Ovary (tissue), 10 donors: ENCODE measurements at places on chromosomes 5 and 9. TPM values are rescaled to one million over a fixed set of nuclear protein-coding genes. Genes with fewer than 3 reads are reported as not detected.

- H3K4me1 ChIP-seq, result no peaks in the 10 kb centered on the region
- no peak overlapping the region for H3K4me3 ChIP-seq
- H3K36me3 ChIP-seq, result no peaks in the 10 kb centered on the region
- H3K27ac ChIP-seq, result no peak overlapping the region
Observed at GRCh38 chr5:62354028-62354874, 48.2 kb downstream of the KIF2A start.

DNA sequence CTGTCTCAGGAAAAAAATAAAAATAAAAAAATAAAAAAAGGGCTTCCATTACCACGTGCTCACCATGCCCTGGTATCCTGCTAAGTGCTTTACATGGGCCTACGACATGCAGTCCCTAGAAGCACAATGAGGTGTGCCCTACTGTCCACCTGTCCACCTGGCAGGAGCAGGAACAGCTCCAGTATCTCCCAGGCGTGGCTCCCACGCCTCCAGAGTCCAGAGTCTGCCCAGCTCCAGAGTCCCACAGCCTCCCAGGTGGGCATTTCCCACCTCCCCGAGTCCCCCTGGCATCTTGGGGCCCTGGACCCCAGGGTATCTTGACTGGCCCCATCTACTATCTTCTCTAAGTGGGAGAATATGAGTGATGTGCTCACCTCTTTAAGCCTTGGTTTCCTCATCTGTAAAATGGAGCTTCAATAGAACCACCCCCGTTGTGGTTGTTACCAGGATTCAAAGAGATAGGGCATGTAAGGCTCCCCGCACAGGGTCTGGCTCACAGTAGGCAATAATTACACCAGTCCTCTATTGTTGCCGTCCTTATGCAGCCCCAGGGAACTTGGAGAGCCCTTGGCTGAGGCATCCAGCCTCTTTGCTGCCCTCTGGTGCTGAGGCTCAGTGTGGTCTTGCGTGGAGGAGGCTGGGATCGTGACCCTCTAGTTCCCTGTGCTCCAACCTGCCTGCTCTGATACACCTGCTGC lies 8.9 kb downstream of the CXCL14 start:
- H3K4me1 ChIP-seq, result no peaks in the 10 kb centered on the region
- H3K4me3 ChIP-seq, result no peak overlapping the region
- H3K36me3 ChIP-seq, result no peaks in the 10 kb centered on the region
- no peak for DNase-seq

DNA sequence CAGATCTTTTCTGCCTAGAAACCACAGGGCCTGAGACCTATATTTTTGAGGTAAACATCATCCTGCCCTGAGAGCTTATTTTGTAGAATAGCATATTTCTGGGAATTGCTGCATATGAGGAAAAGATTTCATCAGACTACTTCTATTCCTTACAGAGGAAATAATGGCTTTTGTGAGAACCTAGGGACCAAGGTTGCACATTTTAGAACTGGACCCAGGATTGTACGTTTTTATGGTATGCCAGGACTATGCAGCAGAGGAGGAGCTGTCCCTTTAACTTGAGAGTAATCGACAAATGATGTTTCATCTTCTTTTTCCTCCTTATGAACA lies 2.2 kb upstream of the ALDH1A1 start:
- DNase-seq, result no peak
- no peaks in the 10 kb centered on the region for H3K27me3 ChIP-seq
- H3K36me3 ChIP-seq, result no peaks in the 10 kb centered on the region

GRCh38 chr5:160978944-160979343 lies 126.9 kb upstream of the ATP10B start:
- no peak for DNase-seq
- no peaks in the 10 kb centered on the region for H3K4me1 ChIP-seq
- H3K4me3 ChIP-seq, result no peak overlapping the region
- no peaks in the 10 kb centered on the region for H3K27me3 ChIP-seq
- no peaks in the 10 kb centered on the region for H3K36me3 ChIP-seq

GRCh38 chr5:59496524-59497134 lies 396.9 kb downstream of the PDE4D start:
- no peaks in the 10 kb centered on the region for H3K36me3 ChIP-seq
- no peak overlapping the region for H3K4me3 ChIP-seq
- no peaks in the 10 kb centered on the region for H3K4me1 ChIP-seq
- H3K27me3 ChIP-seq, result no peaks in the 10 kb centered on the region
- H3K27ac ChIP-seq, result no peak overlapping the region
- no peak for DNase-seq

- no peaks in the 10 kb centered on the region for H3K36me3 ChIP-seq
- no peak overlapping the region for H3K4me3 ChIP-seq
- H3K27ac ChIP-seq, result no peak overlapping the region
- no peaks in the 10 kb centered on the region for H3K27me3 ChIP-seq
Observed at GRCh38 chr5:155978850-155979249, 348.1 kb upstream of the SGCD start.

The SLC23A1 gene
- total RNA-seq, result 1.2 TPM

The ANKRD18B gene
- total RNA-seq, result 2.8 TPM

GRCh38 chr9:105154723-105155191 lies 89.7 kb upstream of the SLC44A1 start:
- no peak overlapping the region for H3K4me3 ChIP-seq
- no peaks in the 10 kb centered on the region for H3K4me1 ChIP-seq
- DNase-seq, result no peak

DNA sequence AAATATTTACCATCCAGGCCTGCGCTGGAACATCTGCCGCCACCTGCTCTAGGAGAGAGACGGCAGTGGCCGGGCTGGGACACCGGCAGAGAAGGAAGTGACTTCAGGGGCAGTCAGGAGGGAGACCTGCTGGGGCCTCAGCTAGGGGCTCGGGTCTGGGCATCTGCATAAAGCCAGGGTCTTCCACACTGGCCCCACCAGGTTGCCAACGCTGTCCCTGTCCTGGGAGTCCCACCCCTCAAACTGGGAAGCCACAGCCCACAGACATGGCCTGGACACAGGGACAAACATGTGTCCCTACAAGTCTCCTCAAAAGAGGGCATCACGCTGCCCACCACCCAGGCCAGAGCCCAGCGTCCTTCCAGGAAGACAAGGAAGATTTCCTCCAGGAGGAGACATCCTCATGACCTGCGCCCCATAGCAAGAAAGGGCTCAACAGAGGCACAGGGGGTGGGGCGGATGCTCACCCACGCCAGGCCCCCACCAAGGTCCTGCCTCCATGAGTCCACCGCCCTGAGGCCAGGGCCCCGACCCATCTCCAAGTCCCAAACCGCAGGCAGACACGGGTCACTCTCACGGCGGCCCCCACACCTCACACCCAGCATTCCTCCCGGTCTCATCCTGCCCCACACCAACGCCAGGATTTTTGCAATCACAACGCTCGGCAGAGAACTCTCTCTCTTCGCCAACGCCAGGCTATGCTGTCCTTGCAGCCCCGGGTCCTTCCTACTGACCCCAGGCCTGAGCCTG lies 9.0 kb downstream of the VAV2 start:
- no peaks in the 10 kb centered on the region for H3K36me3 ChIP-seq
- H3K4me1 ChIP-seq, result peaks cover 11% of the 10 kb centered on the region
- no peak for DNase-seq
- no peaks in the 10 kb centered on the region for H3K27me3 ChIP-seq

The MED10 gene
- 21.7 TPM for total RNA-seq

GRCh38 chr5:179801304-179802206 lies 5.1 kb downstream of the MGAT4B start:
- no peaks in the 10 kb centered on the region for H3K27me3 ChIP-seq
- peak; percentile 87 for DNase-seq
- H3K4me1 ChIP-seq, result peaks cover 3% of the 10 kb centered on the region
- H3K4me3 ChIP-seq, result no peak overlapping the region
- H3K36me3 ChIP-seq, result no peaks in the 10 kb centered on the region
- H3K27ac ChIP-seq, result no peak overlapping the region

DNA sequence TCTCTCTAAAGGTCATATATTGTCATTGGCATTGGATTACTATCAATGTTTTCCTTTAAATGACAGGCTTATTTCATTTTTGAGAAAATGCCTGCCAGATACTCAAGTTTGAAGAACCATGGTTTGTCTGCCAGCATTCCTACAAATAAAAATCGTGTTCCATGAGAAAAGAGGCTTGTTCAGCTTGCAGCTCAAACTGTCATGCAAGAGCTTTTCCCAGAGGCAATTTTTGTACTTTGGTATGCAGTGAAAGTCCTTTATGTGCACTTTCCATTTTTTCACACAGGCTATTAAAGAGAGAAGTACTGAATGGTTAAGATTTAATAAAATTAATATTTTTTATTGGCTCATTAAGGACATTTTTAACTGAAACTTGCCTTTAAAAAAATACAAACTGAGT lies 110.4 kb downstream of the FBXO4 start:
- no peaks in the 10 kb centered on the region for H3K4me1 ChIP-seq
- H3K36me3 ChIP-seq, result no peaks in the 10 kb centered on the region
- no peak overlapping the region for H3K27ac ChIP-seq
- no peak overlapping the region for H3K4me3 ChIP-seq
- no peaks in the 10 kb centered on the region for H3K27me3 ChIP-seq

The BSPRY gene
- 0.10 TPM for total RNA-seq

GRCh38 chr9:76203373-76203772 lies 190.9 kb downstream of the RFK start:
- no peaks in the 10 kb centered on the region for H3K36me3 ChIP-seq
- DNase-seq, result peak; percentile 42
- H3K27ac ChIP-seq, result no peak overlapping the region
- H3K4me1 ChIP-seq, result peaks cover 7% of the 10 kb centered on the region
- no peaks in the 10 kb centered on the region for H3K27me3 ChIP-seq

DNA sequence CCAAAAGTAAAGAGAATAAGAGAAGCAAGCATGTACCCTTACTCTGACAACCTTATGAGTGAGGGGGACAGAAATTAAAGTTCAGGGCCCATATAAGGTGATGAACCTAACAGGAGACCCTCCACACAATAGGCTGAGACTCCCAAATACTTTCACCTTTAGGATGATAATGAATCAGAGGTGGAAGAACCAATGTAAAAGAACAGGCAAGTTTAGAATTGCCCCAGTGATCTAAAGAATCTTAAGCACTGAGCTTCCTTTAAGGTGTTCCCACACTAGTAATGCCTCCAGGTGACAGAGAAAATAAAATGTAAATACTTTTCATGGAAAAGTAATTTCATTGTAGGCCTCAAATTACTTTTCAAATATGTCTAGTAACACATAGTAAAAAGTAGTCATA lies 8.2 kb upstream of the FAM151B start:
- no peaks in the 10 kb centered on the region for H3K4me1 ChIP-seq
- H3K27ac ChIP-seq, result no peak overlapping the region
- H3K27me3 ChIP-seq, result no peaks in the 10 kb centered on the region
- no peaks in the 10 kb centered on the region for H3K36me3 ChIP-seq

DNA sequence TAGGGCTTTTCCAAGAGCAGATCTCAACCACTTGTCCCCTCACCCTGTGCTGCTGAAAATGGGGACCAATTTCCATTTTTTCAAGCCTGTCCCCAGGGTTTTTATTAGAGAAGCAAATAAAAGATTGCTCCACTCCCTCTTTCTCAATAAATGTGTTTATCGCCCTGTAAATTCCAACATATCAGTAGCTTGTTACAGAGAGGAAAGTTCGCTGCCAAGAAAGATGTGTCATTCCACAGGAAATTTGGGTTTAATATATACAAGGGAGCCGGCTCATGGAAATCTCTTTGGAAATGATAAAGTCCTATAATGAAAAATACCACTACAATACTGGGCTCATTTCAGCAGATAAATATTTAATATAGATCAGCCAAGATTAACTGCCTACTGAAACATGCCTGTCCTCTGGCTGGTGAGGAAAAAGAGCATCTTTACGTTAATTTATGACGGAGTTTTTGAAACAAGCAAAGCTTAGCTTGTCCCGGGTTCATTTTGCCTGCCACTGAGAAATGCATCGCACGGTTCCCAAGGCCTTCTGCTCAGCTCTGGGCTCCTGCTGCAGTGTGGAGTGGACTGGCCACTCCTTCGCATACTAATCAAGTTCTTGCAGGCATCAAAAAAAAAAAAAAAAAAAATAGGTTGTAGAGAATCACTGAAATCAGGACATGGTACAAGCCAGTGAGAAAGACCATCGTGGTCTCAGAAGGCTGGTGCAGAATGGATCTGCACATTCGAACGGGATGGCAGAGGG lies 84.5 kb downstream of the BRINP1 start:
- H3K36me3 ChIP-seq, result no peaks in the 10 kb centered on the region
- no peak overlapping the region for H3K27ac ChIP-seq
- H3K4me3 ChIP-seq, result no peak overlapping the region
- no peaks in the 10 kb centered on the region for H3K27me3 ChIP-seq

The RAD23B gene
- total RNA-seq, result 97.6 TPM

DNA sequence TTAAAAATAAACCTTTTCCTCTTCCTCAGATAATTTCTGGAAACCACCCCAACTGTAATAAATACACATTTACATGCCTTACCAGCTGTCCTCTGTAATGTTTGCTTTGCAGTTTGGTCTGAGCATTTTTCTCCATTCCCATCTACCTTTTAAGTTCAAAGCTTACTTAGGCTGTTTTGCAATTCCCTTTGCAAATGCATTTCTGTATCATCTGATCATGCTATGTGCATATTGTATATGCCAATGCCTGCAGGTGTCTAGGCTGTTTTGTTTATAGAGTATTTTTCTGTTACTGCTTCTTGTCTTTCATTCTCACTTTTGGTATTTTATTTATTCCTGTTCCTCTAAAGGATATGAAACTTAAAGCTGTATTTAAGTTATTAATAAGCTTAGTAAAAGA lies 86.3 kb downstream of the SLC44A1 start:
- H3K36me3 ChIP-seq, result no peaks in the 10 kb centered on the region
- H3K27ac ChIP-seq, result no peak overlapping the region
- no peaks in the 10 kb centered on the region for H3K27me3 ChIP-seq
- H3K4me3 ChIP-seq, result no peak overlapping the region
- peaks cover 1% of the 10 kb centered on the region for H3K4me1 ChIP-seq
- DNase-seq, result no peak

DNA sequence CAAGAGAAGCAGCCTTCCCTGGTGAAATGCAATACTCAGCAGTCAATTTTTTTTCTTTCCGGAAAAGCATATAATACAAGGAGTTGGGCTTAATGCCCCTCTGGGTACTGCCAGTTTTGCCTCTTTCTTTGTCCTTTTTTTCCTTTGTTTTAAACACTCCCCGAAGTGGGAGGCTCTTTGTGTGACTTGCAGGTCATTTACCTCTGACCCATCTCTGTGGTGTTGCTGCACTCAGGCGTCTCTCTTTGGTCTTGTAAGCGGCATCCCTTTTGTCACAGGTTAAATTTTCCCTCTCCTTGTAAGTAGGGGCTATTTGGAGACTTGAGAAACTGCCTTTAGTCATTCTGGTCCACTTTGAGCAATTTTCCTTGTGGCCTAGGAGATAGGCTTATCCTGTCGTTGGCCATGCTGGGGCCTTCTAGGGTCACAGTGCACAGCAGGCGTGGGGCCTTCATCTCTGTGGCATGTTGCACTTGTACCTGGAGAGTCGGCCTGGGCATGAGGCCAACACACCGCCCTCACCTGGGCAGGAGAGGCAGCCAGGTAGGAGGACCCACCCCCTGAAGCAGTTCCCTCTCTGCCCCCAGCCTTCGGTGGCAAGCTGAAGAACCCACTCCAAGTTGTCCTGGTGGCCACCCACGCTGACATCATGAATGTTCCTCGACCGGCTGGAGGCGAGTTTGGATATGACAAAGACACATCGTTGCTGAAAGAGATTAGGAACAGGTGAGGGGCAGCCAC lies 27.7 kb upstream of the CTSL start:
- DNase-seq, result no peak
- H3K27ac ChIP-seq, result no peak overlapping the region
- H3K4me1 ChIP-seq, result no peaks in the 10 kb centered on the region
- no peak overlapping the region for H3K4me3 ChIP-seq
- no peaks in the 10 kb centered on the region for H3K27me3 ChIP-seq
